Upper lobe of right lung (tissue), 1 donor: ENCODE measurements at places on chromosomes 7 and 10. TPM values are rescaled to one million over a fixed set of nuclear protein-coding genes. Genes with fewer than 3 reads are reported as not detected.

Gene CTTNBP2
- total RNA-seq, result 6.3 TPM

DNA sequence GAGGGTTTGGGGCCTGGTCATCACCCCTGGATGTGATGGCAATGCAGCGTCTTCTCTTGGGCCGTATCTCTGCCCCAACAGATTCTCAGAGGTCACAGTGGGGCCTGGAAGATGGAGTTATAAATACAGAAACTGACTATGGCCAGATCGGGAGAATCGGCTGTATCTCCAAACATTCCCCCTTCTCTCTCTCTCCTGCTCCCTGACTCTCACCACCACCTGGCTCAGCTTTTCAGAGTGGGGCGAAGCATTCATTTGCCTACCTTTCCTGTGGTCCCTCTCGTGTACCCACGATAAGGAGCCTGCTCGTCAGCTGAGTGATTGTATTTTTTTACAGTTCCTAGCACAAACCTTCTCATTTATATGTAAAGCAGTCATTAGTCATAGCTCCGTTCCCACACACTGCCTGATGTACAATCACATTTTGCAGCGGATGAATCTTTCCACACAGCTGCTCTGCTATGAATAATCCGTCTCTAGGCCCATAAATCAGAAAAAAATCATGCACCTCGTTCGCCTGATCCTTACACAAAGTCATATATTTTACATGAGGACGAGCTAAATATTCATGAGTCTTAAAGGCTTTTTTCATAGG is 23.2 kb upstream of the BTRC start:
- no peak for DNase-seq
- no peak overlapping the region for H3K27ac ChIP-seq
- no peaks in the 10 kb centered on the region for H3K4me1 ChIP-seq
- no peak overlapping the region for H3K4me3 ChIP-seq

DNA sequence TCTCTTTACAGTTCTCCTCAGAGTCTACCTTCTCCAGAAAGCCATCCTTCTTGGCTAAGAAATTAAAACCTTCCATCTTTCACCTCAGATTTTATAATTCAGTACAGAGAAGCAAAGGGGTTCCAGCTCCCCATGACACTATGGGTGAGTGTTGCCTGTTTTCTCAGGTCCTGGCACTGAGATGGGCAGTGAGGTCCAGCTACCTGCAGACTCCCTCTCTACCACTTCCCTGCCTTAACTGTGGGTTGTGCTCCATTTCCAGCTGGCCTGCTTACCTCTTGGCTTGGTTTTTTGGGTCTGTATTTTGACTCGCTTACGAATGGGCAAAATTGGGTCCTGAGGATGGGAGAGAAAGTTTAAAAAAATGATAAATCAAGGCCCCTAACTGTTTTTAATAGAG is 26.3 kb downstream of the ZCWPW1 start:
- no peaks in the 10 kb centered on the region for H3K4me1 ChIP-seq
- no peak for DNase-seq
- H3K27me3 ChIP-seq, result no peaks in the 10 kb centered on the region
- H3K36me3 ChIP-seq, result no peaks in the 10 kb centered on the region
- no peak overlapping the region for H3K4me3 ChIP-seq

GRCh38 chr10:75492173-75492925 is 60.9 kb downstream of the LRMDA start:
- H3K27ac ChIP-seq, result no peak overlapping the region
- H3K27me3 ChIP-seq, result no peaks in the 10 kb centered on the region
- H3K4me3 ChIP-seq, result no peak overlapping the region
- DNase-seq, result no peak
- no peaks in the 10 kb centered on the region for H3K36me3 ChIP-seq
- H3K4me1 ChIP-seq, result no peaks in the 10 kb centered on the region

- H3K27me3 ChIP-seq, result peaks cover under 1% of the 10 kb centered on the region
- no peaks in the 10 kb centered on the region for H3K36me3 ChIP-seq
- H3K27ac ChIP-seq, result no peak overlapping the region
- peaks cover 7% of the 10 kb centered on the region for H3K4me1 ChIP-seq
Measured at GRCh38 chr7:100166317-100166940, 2.0 kb downstream of the GAL3ST4 start.

Gene PPP1R3A
- not detected for total RNA-seq

Gene SSC4D
- 1.1 TPM for total RNA-seq

- H3K4me3 ChIP-seq, result no peak overlapping the region
- peaks cover 19% of the 10 kb centered on the region for H3K4me1 ChIP-seq
- H3K27me3 ChIP-seq, result no peaks in the 10 kb centered on the region
- no peak for DNase-seq
- H3K36me3 ChIP-seq, result peaks cover 100% of the 10 kb centered on the region
Measured at GRCh38 chr10:80159166-80159873, 26.8 kb downstream of the PLAC9 start.

GRCh38 chr7:141189231-141189630 is 115.4 kb downstream of the TMEM178B start:
- H3K4me3 ChIP-seq, result no peak overlapping the region
- no peak overlapping the region for H3K27ac ChIP-seq
- no peaks in the 10 kb centered on the region for H3K36me3 ChIP-seq

- H3K27ac ChIP-seq, result no peak overlapping the region
- no peaks in the 10 kb centered on the region for H3K36me3 ChIP-seq
- no peak overlapping the region for H3K4me3 ChIP-seq
- no peak for DNase-seq
- H3K27me3 ChIP-seq, result no peaks in the 10 kb centered on the region
- H3K4me1 ChIP-seq, result no peaks in the 10 kb centered on the region
Measured at GRCh38 chr10:23581906-23582450, 143.1 kb downstream of the OTUD1 start.

DNA sequence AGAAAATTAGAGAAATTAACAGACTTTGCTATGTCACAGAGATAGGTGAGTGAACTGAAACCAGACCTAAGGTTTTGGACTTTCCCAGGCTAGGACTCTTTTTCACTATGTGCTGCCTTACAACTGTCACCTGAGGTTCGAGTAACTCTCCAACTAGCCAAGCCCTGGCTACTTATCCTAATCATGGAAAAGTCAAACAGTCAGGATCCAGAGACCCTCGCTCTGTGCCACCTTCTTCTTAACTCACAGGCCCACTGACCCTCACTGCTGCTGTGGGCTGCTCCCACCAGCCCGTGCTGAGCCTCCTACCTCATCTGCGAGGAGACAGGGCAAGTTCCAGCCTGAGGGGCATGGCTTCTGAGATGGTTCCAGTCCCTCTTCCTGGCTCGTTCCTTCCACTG is 211.4 kb upstream of the KLF14 start:
- H3K27ac ChIP-seq, result peak overlapping the region; percentile 6
- no peak overlapping the region for H3K4me3 ChIP-seq
- H3K27me3 ChIP-seq, result no peaks in the 10 kb centered on the region
- no peak for DNase-seq
- peaks cover 15% of the 10 kb centered on the region for H3K36me3 ChIP-seq

GRCh38 chr7:133530682-133531081 is 277.8 kb downstream of the EXOC4 start:
- no peaks in the 10 kb centered on the region for H3K27me3 ChIP-seq
- no peak overlapping the region for H3K27ac ChIP-seq
- no peaks in the 10 kb centered on the region for H3K4me1 ChIP-seq
- H3K4me3 ChIP-seq, result no peak overlapping the region
- H3K36me3 ChIP-seq, result no peaks in the 10 kb centered on the region
- no peak for DNase-seq

Gene TRUB1
- 11.3 TPM for total RNA-seq

DNA sequence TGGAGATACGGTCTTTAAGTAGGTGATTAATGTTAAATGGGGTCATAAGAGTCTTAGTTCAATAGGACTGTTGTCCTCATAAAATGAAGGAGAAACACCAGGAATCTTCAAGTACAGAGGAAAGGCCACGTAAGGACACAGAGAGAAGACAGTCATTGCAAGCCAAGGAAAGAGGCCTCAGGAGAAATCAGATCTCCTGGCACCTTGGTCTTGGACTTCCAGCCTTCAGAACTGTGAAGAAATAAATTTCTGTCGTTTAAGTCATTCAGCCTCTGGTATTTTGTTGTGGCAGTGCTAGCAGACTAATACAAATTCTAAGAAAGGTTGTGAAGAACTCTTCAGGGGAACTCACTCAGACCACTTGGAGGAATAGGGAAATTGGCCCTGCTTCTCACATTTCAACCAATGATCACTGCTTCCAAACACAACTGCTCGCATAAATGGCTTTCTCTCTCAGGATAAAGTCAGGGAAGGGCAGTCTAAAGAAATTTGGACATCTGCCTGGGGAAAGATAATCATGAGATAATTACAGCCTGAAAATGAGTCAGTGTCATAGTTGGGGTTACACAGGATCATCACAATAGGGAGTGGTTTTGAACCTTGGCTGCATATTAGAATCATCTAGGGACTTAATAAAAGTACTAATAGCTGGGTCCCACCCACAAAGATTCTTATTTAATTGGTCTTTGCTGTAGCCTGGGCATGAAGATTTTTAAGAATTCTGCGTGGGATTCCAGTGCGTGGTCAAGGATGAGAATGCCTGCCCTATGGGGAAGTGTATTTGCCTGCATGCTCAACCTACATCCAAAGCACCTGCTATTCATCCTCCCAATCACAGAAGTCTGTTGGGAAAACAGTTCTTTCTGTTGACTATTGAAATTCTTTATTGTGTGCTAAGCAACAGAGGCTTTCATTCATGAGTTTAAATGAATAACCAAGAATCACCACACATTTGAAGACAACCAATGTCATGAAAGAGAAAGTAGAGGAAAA is 310.6 kb upstream of the PLXDC2 start:
- DNase-seq, result no peak
- no peaks in the 10 kb centered on the region for H3K36me3 ChIP-seq
- no peak overlapping the region for H3K27ac ChIP-seq

DNA sequence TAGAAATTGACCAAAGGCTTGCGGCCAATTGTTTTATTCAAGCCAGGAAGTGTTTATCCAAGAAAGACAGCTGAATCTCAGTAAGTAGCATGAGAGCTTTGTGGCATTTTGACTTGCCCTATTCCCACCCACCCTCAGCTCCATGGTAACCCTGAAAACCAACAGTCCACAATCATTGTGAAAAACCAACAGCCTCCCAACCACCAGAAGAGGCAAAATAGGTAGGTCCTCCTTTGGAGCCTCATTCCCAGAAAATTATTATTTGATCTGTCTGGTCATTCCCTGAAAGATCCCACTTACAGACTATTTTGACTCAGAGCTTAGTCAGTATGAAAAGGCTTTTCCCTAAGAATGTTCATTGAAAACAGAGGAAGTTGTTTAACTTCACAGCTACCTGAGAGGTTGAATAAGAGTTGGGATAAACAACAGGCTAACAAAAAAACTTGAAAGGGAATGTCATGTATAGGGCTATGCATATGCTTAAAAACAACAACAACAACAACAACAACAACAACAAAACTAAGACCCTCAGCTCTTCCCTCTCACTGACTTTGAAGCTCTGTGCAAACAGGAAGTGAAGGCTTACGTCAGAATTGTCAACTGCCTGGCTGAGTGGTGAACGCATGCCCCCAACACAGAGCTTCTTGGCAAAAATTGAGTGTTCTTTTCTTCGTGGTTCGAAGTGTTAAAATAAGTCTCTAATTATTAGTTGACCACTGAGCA is 11.2 kb downstream of the KPNA7 start:
- H3K27me3 ChIP-seq, result no peaks in the 10 kb centered on the region
- no peak overlapping the region for H3K4me3 ChIP-seq
- no peaks in the 10 kb centered on the region for H3K36me3 ChIP-seq
- H3K27ac ChIP-seq, result no peak overlapping the region
- H3K4me1 ChIP-seq, result no peaks in the 10 kb centered on the region

- H3K4me3 ChIP-seq, result no peak overlapping the region
- H3K4me1 ChIP-seq, result no peaks in the 10 kb centered on the region
- H3K36me3 ChIP-seq, result no peaks in the 10 kb centered on the region
- no peak for DNase-seq
- no peak overlapping the region for H3K27ac ChIP-seq
Measured at GRCh38 chr10:24438800-24439199, 229.9 kb downstream of the KIAA1217 start.

- no peak overlapping the region for H3K27ac ChIP-seq
- no peaks in the 10 kb centered on the region for H3K4me1 ChIP-seq
- no peaks in the 10 kb centered on the region for H3K36me3 ChIP-seq
- no peak for DNase-seq
- H3K4me3 ChIP-seq, result no peak overlapping the region
Measured at GRCh38 chr10:128727114-128727513, 600.9 kb upstream of the MKI67 start.

Gene MXI1
- total RNA-seq, result 34.7 TPM

- H3K4me3 ChIP-seq, result no peak overlapping the region
- no peaks in the 10 kb centered on the region for H3K4me1 ChIP-seq
- H3K36me3 ChIP-seq, result peaks cover 15% of the 10 kb centered on the region
Measured at GRCh38 chr10:87776328-87776727, 41.7 kb downstream of the ATAD1 start.

- no peak for DNase-seq
- H3K27ac ChIP-seq, result no peak overlapping the region
- H3K36me3 ChIP-seq, result no peaks in the 10 kb centered on the region
- H3K27me3 ChIP-seq, result no peaks in the 10 kb centered on the region
- H3K4me3 ChIP-seq, result no peak overlapping the region
- H3K4me1 ChIP-seq, result no peaks in the 10 kb centered on the region
Measured at GRCh38 chr10:75716506-75716905, 285.1 kb downstream of the LRMDA start.

Gene GARIN1A
- total RNA-seq, result 2.1 TPM

DNA sequence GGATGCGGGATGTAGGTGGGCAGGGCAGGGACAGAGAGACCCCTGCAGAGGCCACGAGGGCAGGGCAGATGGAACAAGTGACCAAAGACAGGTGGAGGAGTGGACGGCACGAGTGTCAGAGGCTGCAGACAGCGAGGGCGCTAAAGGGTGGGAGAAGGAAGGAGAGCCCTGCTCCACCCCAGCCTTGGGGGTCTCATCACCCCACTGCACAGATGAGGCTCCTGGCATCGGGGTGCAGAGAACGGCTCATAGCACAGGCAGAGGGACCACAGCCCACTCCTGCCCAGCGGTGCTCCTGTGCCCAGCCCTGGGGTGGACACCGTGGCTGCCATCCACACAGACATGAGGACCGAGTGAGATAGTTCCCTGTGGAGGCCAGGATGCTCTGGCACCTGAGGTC is 2.2 kb upstream of the LAT2 start:
- no peak overlapping the region for H3K4me3 ChIP-seq
- H3K27me3 ChIP-seq, result no peaks in the 10 kb centered on the region
- H3K4me1 ChIP-seq, result peaks cover 12% of the 10 kb centered on the region
- H3K27ac ChIP-seq, result no peak overlapping the region
- H3K36me3 ChIP-seq, result no peaks in the 10 kb centered on the region

Gene FOXL3
- not detected for total RNA-seq

- no peak overlapping the region for H3K27ac ChIP-seq
- H3K27me3 ChIP-seq, result no peaks in the 10 kb centered on the region
- H3K4me3 ChIP-seq, result no peak overlapping the region
- no peak for DNase-seq
- H3K36me3 ChIP-seq, result no peaks in the 10 kb centered on the region
- H3K4me1 ChIP-seq, result no peaks in the 10 kb centered on the region
Measured at GRCh38 chr7:117247809-117248208, 75.0 kb downstream of the WNT2 start.

- peaks cover 5% of the 10 kb centered on the region for H3K4me1 ChIP-seq
- H3K36me3 ChIP-seq, result no peaks in the 10 kb centered on the region
- no peak overlapping the region for H3K27ac ChIP-seq
- no peaks in the 10 kb centered on the region for H3K27me3 ChIP-seq
- DNase-seq, result no peak
- H3K4me3 ChIP-seq, result no peak overlapping the region
Measured at GRCh38 chr7:24926623-24927524, 53.1 kb downstream of the OSBPL3 start.

GRCh38 chr10:458421-458851 is 231.0 kb downstream of the DIP2C start:
- no peak overlapping the region for H3K27ac ChIP-seq
- H3K27me3 ChIP-seq, result no peaks in the 10 kb centered on the region
- DNase-seq, result no peak
- no peaks in the 10 kb centered on the region for H3K4me1 ChIP-seq

Gene EBF3
- 0.20 TPM for total RNA-seq

Gene CHRM2
- total RNA-seq, result 1.1 TPM
